ENCODE measurements at places on chromosomes 13 and 19.

GRCh38 chr19:46069806-46070341, 29.1 kb upstream of the IGFL4 start:
- DNase-seq = no peak

DNA sequence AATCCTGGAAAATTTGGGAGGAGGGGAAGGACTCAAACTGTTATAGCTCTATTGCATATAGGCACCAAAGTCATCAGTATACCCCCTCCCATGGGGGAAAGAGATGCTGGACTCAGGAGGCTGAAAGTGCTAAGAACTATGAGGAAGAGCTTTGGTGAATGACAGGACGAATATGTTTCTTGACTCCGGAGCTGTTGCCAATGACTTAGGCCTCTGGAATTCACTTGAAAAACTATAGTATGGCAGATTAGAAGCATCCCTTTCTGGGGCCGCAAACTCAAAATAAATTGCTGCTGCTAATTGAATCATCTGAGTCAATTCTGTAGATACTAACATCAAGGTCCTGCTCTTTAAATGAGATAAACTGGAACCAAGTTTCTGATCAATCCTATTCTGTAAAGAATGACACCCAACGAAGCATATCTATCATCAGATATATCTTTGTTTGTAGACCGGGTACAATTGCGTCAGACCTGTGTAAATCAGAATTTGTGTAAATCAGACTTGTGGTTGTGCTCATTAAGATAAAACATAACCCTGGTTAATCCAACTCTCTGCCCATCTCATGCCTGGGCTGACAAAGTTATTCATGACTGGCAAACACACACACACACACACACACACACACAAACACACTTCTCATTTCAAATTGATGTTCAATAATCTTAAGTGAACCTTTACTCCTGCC, 1793.8 kb upstream of the PCDH20 start:
- DNase-seq = no peak

- DNase-seq = no peak
Observed at GRCh38 chr13:78689011-78689410, 30.1 kb upstream of the OBI1 start.

DNA sequence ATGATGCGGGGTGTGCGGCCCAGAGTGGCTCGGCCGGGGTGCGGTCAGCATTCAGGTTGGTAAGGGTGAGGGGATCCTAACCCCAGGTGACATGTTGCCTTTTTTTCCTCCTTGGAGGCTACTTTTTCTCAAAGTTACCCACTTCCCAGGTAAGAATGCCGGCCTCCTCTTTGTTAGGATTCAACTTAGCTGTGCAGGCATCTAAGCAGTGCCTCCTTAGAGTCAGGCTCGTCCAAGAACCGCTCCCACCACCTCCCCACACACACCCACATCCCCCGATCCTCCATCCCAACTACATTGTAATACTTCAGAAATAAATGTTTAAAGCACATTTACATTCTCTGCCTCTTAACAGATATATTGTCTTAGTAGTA, 733 bp upstream of the ENOX1 start:
- no peak for DNase-seq

- no peak for DNase-seq
Observed at GRCh38 chr13:98489446-98490194, 87.3 kb downstream of the STK24 start.

DNA sequence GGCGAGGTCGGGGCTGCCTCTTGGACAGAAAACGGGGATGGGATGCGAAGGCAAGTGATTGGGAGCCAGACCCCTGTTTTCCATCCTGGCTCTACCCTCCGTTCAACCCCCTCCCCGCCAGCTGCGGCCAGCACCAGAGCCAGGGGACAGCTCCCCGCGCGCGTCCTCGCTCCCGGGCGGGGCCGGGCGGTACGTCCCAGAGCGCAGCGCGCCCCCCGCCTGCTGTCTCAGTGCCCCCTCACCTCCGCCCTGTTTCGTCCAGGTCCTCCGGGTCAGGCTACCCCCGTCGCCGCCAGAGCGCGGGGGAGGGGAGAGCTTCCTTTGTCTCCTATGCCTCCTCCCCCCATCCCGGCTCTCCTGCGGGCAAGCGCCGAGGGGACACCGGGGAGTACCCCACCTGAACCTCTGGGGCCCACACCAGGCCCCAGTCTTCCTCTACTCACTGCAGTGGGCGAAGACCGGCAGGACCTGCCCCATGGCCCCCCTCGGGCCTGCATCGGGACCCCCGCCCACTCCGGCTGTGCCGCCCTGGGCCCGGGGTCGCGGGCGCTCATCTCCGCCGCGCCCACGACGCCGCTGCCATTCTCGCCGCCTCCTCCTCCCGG, 396 bp downstream of the RTN2 start:
- peak; percentile 38 for DNase-seq

GRCh38 chr13:58949646-58950045, 1214.1 kb downstream of the DIAPH3 start:
- peak; percentile 3 for DNase-seq

Measured in NB4 (cell line).